ENCODE measurements at places on chromosomes 16 and 17.
A peak's percentile ranks its signal among the peaks of the same experiment; 100 is the strongest.

DNA sequence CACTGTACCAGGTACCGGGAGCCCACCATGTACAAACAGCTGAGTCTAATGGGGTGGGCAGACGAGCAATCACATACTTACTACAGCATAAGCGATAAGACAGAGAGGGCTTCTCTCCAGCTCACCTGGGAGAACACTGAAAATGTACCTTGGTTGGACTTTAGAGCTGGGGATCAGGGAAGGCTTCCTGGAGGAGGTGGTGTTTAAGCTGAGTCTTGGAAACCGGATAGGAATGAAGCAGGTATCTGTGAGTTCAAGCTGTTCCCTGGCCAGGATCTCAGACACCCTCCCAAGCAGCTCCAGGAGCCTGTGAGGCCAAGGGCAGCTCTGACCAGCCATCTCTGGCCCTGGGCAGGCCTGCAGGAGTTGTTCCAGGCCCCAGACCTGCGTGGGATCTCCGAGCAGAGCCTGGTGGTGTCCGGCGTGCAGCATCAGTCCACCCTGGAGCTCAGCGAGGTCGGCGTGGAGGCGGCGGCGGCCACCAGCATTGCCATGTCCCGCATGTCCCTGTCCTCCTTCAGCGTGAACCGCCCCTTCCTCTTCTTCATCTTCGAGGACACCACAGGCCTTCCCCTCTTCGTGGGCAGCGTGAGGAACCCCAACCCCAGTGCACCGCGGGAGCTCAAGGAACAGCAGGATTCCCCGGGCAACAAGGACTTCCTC lies 8.0 kb upstream of the SERPINF1 start:
- DNase-seq, result peak; percentile 51

GRCh38 chr16:89392881-89393737 lies 97.3 kb downstream of the ANKRD11 start:
- DNase-seq, result peak; percentile 10

GRCh38 chr16:85378145-85379040 lies 234.7 kb upstream of the GSE1 start:
- DNase-seq, result no peak

DNA sequence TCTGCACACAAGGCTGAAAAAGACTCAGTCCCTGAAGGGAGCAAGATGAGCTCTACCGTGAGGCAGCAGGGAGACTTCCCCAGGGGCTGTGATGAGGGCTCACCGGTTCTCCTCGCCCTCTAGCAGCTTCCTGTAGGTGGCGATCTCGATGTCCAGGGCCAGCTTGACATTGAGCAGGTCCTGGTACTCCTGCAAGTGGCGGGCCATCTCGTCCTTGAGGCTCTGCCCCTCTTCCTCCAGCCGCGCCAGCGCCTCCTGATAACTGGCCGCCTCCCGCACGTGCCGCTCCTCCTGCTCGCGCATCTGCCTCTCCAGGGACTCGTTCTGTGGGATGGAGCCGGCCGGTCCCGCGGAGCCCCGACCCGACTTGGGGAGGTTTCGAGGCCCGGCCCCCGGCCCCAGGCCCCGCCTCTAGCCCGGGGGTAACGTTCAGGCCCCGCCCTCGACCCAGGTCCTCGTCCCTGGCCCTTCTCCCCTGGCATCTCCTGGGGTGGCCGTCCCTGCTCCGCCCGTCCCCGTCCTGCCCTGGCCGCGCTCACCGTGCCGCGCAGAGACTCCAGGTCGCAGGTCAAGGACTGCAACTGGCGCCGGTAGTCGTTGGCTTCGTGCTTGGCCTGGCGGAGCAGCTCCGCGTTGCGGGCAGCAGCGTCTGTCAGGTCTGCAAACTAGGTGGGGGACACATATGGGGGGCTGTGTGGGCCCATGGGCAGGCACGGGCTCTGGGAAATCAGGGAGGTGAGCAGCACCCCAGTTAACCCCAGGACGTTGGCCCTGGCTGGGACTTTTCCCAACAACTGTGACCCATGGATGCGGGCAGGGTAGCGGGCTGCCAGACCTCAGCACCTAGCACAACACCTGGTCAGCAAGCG lies 3.9 kb downstream of the GFAP start:
- DNase-seq, result peak; percentile 32

DNA sequence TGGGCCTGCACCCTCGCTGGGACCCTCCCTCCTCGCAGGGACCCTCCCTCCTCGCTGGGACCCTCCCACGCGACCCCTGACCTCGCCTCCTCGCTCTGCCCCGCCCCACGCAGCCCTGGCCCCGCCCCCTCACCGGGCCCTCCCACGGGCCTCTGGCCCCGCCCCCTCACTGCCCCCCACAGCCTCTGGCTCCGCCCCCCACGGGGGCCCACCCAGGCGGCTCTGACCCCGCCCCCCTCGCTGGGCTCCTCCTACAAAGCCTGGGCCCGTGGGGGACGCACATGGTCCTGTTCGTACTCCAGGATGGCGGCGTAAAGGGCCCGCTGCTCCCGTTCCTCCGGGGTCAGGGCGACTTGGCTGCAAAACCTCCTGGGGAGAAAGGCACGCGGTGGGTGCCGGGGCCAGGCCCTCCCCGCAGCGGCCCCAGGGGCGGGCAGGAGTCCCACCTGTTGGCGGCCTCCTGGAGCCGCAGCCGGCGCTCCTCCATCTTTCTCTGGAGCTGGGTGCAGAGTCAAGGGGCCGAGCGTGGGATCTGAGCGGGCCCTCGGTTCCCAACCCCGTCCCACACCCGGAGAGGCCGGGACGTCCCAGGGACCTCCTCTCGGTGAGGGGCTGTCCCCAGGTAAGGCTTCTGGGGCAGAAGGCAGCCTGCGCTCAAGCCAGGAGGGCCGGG lies 9.0 kb downstream of the VPS9D1 start:
- peak; percentile 65 for DNase-seq

GRCh38 chr17:64785011-64785421 lies 122.9 kb upstream of the SMURF2 start:
- no peak for DNase-seq

- no peak for DNase-seq
These were observed 213.1 kb downstream of the CEP112 start for GRCh38 chr17:65978871-65979270.

GRCh38 chr16:24526701-24527495 lies 12.5 kb upstream of the RBBP6 start:
- DNase-seq, result no peak

DNA sequence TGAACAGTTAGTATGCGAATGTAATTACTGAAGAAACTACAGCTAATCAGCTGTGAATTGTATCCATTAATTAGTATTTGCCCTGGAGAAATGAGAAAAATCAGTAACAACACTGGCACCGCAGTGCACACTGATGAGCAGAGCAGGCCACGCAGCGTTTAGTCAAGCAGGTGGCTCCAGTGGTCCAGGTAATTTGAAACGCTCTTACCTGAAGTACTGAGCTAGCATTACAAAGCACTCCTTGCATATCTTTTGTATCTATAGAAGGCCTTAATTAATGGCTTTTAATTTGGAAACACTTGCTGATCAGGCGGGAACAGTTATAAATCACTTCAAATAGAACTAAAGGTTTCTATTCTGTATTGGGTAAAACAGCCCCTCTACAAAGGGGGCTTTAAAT lies 76.4 kb downstream of the TOX3 start:
- DNase-seq, result no peak

- peak; percentile 14 for DNase-seq
These were observed 5.6 kb upstream of the CRYM start for GRCh38 chr16:21283521-21284289.

DNA sequence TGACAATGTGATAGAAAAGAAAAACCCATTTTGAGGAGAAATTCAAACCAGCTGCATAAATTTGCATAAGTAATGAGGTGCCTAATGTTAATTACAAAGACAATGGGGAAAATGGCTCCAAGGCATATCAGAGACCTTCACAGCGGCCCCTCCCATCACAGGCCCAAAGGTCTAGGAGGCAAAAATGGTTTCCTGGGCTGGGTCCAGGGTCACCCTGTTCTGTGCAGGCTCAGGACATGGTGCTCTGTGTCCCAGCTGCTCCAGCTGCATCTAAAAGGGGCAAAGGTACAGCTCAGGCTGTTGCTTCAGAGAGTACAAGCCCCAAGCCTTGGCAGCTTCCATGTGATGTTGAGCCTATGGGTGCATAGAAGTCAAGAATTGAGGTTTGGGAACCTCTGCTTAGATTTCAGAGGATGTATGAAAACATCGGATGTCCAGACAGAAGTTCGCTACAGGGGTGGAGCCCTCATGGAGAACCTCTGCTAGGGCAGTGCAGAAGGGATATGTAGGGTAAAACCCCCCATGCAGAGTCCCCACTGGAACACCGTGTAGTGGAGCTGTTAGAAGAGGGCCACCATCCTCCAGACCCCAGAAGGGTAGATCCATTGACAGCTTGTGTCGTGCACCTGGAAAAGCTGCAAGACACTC lies 40.6 kb downstream of the IKZF3 start:
- no peak for DNase-seq

- peak; percentile 20 for DNase-seq
These were observed 1.4 kb downstream of the ZNF668 start for GRCh38 chr16:31072540-31073141.

DNA sequence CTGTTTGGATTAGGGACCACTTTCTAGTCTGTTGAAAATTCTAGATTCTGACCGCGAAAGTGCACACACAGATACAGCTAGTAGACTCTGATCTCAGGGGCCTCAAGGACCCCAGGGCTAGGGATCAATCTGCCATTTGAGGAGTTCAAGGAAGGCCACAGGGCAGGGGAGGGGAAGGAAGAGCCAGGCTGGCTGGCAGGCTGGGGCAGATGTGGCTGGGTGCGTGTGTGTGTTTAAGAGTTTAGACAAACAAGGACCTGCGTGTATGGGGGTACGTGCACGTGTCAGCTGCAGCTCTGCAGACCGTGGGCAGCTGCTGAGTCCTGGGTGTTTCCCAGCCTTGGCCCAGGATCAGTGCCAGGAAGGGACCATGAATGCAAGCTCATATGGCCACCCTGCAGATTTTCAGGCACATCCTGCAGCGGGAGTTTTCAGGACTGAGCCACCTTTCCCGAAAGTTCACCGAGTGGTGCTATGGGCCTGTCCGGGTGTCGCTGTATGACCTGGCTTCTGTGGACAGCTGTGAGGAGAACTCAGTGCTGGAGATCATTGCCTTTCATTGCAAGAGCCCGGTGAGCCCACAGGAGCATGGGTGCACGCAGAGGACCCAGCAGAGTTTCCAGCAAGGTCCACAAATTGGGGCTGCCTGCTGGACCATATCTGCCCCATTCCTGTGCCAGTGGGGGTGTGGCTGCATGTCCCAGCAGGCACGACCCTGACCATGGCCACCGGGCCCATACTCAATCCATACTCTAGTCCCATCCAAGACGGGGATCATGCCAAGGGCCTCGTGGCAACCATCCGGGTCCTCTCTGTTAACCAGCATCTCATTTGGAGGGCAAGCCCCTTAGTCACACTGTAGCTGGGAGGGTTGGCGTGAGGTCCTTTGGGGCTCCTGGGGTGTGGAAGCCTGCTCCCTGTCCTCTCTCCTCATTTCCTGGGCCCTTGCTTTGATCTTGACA lies 10.6 kb downstream of the TRPV2 start:
- DNase-seq, result no peak

- DNase-seq, result no peak
These were observed 284.5 kb downstream of the MAF start for GRCh38 chr16:79316004-79316458.

GRCh38 chr17:36506831-36507230 lies 20.4 kb downstream of the ZNHIT3 start:
- no peak for DNase-seq

All from inflammatory macrophage treated with lipopolysaccharide for 1 hour (primary cell).